ENCODE measurements at places on chromosomes 7 and 10.
A peak's percentile ranks its signal among the peaks of the same experiment; 100 is the strongest.

DNA sequence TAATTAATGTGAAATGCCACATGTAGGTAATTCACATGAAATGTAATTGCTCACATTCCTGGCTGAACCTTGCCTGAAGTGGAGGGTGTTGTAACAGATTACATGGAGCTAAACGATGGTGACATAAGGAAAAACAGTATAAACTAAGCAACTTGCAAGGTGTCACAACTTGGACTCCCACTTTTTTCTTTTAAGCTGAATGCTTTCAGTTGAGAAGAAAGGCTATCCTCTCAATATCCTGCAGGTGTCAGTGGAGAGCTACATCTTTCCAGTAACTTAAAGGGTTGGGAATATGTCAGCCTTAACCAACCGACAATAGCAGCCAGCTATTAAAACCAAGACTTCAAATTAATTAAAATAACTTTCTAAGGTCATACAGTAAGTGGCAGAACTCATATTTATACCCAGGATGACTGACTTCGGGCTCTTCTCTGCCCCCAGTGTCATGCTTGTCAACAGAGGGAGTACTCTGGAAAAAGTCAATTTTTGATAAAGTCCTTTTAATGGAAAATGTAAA lies 33.7 kb downstream of the NRBF2 start:
- peak; percentile 43 for DNase-seq

DNA sequence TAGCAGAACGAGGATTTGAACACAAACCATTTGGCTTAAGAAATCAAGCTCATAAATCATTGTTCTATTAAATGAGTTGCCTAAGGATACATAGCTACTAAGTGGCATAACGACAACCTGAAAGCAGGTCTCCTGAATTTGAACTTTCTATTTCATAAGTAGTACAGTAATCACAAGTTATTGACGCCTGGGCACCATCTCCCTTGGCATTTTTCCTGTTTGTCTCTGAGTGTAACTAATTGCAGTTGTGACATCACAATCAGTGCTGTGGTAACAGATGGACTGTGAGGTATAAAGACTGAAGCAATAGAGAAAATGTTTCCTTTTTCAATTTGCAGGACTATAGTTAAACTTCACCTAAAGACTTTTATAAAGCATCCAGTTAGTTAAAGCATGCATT lies 6.4 kb upstream of the CSTF2T start:
- no peak for DNase-seq

DNA sequence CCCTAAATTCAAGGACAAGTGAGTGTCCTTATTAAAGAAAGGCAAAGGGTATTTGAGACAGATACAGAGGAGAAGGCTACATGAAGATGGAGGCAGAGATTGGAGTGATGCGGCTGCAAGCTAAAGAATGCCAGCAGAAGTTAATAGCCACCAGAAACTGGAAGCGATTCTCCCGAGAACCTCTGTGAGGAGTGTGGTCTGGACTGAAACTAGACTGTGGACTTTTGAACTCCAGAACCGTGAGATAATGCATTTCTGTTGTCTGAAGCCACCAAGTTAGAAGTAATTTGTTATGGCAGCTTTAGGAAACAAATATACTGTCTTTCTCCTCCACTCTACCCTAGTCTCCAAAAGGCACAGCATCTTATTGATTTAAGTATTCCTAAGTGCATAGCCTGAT lies 80.3 kb upstream of the CREB5 start:
- no peak for DNase-seq

- DNase-seq = no peak
These were observed 177.8 kb downstream of the NEURL1 start for GRCh38 chr10:103671126-103671895.

DNA sequence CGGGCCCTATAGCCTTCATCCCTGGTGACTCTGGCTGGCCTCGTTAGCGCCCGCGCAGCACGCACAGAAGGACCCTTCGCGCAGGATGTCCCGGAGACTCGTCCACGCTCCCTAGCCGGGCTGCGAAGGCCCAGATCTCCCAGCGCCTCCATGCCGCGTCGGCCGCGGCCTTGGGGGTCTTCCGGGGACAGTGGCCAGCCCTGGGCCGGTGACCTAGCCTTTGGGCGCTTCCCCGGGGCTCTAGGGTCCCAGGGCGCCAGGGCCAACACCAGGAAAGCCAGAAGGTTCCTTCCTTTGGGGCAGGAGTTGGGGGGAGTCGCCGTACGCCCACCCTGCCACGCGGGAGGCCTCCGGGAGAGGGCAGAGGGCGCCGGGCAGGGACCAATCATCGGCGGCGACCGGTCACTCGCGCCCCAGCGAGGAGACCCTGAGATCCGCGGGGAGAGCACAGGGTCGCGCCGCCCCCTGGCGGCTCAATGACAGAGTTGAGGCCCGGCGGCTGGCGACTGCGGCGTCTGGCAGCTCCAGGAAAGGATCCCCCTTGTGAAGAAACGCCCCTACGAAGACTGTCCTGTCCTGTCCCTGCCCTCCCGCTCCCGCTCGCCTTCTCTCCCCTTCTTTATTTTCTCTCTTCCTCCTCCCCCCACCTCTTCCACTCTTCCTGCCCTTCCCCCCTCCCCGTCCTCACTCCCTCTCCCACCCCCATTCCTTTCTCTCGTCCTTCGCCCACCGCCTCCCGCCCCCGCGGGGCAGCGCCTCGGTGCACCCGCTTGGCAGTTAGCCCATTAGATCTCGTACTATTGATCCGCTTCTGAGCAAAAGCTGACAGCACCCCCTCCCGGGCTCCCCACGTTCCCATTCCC lies 62.3 kb upstream of the LBX1 start:
- DNase-seq = peak; percentile 63

GRCh38 chr7:5283421-5284303 lies 919 bp downstream of the SLC29A4 start:
- DNase-seq = no peak

GRCh38 chr7:139893999-139894398 lies 64.9 kb downstream of the TBXAS1 start:
- DNase-seq = no peak

- DNase-seq = no peak
These were observed 46.2 kb upstream of the GDF10 start for GRCh38 chr10:47253651-47254375.

DNA sequence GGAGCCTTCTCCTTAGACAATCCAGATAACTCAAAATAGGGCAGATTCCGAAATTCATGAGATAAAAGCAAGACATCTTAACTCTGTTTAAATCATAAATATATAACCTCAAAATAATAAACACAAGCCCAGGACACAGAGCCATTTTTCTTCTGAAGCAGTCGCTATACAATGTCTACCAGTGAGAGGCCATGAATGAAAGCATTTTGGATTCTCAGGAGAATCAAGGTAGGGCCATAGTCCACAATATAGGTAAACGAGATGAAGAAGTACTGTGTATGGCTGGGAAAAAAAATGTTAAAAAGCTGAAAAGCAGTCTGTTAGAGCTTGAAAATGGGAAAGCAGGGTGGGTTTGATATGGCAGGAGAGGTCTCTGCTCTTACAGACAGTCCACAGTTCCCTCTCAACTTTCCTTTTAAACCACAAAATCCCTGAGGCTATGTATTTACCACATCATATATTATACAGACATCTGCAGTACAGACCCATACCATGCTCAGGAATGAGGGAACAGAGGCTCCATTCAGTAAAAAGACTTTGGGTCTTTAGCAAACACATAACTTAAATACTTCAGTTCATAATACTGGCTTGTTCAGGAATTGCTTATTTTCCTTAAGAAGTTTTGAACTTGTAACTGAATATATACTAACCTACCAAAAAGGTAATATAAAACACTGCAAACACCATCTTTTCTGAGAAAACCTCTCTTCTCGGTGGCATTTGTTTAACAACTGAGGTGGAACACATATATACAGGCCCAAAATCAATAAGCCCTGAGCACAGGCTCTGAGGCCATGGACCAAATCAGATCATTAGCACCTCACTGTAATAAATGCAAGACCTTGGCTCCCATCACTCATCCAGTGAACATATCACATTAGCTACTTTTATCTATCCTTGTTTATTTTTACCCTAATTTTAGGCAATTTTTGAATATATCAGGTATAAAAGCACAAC lies 109.3 kb downstream of the SORBS1 start:
- DNase-seq = no peak

- DNase-seq = no peak
These were observed 375 bp upstream of the GATAD1 start for GRCh38 chr7:92446869-92447344.

DNA sequence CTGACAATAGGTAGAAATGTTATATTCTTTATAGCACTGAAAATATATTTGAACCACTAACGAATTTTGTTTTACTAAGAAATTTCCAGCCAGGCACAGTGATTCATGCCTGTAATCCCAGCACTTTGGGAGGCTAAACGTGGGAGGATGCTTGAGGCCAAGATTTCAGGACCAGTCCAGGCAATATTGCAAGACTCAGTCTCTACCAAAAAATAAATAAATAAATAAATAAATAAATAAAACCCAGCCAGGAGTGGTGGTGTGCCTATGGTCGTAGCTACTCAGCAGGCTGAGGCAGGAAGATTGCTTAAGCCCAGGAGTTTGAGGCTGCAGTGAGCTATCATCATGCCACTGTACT lies 39.8 kb downstream of the PIP4K2A start:
- no peak for DNase-seq

DNA sequence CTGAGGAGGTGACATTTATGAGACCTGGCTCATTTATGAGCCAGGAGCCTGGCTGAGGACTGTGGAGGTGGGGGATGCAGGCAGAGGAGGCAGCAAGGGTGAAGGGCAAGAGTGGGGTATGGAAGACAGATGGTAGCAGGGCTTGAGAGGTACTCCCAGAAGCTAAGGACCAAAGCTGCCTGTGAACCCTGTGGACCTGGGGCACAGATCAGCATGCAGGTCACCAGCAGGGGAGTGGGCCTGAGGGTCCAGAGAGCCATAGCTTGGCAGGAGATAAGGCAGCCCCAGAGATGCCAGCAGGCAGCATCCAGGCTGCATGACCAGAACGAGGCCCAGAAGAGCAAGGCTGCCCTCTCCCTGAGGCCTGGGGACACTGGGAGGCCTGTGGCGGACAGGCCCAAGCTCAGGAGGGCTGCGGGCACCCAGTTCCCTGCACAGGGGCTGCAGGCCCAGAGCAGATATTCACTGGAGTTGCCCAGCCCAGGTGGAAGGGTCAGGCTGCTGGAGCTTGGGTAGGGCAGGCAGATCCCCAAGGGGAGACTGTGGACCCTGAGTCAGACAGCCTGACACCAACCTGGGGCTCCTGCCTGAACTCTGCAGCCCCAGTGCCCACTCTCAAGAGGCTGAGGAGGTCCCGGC lies 3.4 kb downstream of the GPR15LG start:
- no peak for DNase-seq

- no peak for DNase-seq
These were observed 536.5 kb downstream of the TNS3 start for GRCh38 chr7:47045207-47046051.

- no peak for DNase-seq
These were observed 595 bp downstream of the TBL2 start for GRCh38 chr7:73577627-73578341.

- DNase-seq = no peak
These were observed 237.0 kb downstream of the EBF3 start for GRCh38 chr10:129727071-129727470.

DNA sequence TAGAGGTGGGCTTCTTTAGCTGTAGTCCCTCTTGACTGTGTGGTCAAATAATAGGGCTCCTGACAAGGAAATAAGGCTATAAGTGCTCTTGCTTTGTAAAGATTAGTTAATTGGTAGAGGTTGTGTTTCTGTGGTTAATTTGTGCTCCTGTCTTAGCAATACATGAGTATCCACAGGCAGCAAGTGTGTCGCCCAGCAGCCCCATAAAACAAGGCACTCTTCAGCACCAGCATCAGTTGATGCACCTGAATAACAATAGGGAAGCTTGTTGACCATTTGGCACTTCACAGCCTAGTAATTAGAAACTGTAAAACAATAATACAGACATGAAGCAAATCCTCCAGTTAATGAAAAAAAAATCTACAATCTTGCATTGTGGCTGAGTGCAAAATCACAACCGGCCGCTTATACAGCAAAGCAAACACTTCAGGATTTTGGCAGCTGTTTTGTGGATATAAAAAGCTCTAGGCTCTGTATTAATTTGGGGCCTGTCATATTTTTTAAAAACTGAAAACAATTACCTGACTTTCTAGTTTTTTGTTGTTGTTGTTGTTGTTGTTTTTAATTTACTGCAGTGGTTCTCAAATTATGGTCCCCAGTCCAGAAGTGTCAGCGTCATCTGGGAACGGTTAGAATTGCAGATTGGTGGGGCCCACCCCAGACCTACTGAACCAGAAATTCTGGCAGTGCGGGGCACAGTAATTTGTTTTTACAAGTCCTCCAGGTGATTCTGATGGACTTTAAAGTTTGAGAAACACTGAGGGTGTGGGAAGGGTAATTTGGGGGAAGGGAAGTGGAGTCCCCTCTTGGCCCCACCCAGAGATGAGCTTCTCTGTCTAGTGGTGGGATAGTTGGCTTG lies 56.8 kb downstream of the AUTS2 start:
- peak; percentile 63 for DNase-seq

- DNase-seq = no peak
These were observed 11.2 kb downstream of the CASP2 start for GRCh38 chr7:143299346-143299745.

GRCh38 chr10:32210306-32211045 lies 136.5 kb downstream of the EPC1 start:
- no peak for DNase-seq

DNA sequence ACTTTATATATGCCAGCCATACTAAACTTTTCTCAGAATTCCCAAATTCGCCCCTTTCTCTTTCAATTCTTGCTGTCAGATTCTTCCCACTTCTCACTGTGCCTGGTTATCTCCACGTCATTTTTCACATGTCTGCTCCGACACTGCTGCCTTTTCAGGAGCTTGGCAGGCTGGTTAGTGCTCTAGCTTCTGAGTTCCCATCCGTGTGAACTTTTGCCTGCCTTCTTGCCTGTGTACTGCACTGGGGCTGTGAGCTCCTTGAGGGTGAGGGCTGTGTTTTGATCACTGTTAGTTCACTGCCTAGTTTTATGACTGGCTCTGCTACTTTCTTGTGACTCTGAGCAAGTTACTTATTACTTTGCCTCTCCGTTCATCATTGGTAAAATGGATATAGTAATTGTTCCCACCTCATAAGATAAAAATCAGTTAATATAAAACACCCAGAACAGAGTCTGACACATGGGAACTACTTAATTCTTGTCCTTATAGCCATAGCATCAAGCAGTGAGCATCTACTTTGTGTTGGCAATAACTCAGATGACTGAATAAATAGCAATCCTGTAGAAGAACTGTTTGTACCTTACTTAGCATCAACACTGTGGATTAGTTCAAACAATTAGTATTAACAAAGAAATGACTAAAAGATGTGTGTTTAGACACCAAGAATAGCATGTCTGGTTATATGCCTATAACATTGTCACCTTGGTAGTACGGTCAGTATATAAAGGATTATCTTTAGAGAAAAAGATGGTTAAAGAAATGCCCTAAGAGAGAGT lies 5.5 kb downstream of the GSTO1 start:
- no peak for DNase-seq

Measured in NCI-H1092 (cell line).